Esophagus muscularis mucosa (tissue), 4 donors: ENCODE measurements at places on chromosomes 1 and 21.

- no peak for DNase-seq
Measured at GRCh38 chr1:19338323-19338762, 26.2 kb downstream of the SLC66A1 start.

- no peak for DNase-seq
Measured at GRCh38 chr21:41098076-41098475, 69.9 kb upstream of the BACE2 start.

DNA sequence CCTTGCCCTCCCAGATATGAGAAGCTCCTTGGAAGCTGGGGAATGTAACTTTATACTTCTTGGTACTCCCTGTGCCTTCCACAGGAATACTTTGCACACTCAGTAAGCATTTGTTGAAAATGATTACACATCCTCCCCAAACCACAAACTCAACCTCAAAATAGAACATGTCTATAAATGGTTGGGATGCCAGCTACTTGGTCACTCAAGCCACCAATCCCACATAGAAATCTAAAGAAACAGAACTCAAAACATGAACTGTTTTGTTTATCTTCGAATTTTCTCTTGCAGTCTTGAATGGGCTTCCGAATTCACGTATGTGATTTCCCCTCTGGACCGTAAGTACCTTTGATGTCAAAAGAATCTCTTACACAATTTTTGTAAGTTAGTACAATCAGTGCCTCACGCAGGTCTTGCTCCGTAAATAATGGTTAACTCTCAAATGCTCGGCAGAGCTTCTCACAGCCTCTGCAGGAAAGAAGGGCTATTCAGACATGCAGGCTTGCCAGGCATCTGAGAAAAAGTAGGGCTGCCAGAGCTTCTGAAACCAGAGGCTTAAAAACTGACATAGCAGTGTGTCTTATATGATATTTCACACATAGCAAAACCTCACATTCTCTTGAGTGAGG lies 26.9 kb downstream of the SORT1 start:
- DNase-seq: no peak

DNA sequence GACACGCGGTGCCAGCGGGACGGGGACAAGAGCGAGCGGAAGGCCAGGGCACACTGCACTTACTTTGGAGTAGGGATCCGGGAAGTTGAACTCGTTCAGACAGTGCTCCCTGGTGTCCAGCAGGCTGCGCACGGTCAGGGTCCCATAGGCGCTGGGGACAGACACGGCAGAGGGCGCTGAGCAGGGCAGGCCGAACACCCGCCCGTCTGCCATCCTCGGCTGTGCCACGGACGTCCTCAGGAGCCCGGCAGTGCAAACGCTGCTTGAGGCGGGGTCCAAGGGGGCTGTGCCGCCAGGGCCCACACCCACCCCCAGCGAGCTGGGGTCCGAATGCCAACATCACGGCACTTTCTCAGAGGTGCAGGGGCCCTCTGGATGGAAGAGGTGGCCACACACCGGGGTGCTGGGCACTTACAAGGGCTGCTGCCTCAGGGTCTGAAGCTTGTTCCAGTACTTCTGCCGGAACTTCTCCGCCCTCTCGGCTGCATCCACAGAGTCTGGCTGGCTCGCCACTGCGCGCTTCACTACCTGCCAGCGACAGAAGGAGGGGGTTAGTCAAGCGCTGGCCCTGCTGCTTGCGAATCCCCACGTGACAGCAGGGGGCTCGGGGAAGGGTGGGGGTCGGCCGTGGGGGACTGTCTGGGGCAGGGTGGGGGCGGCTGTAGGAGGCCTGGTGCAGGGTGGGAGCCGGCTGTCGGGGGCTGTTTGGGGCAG lies 12.3 kb downstream of the PANK4 start:
- DNase-seq: no peak

DNA sequence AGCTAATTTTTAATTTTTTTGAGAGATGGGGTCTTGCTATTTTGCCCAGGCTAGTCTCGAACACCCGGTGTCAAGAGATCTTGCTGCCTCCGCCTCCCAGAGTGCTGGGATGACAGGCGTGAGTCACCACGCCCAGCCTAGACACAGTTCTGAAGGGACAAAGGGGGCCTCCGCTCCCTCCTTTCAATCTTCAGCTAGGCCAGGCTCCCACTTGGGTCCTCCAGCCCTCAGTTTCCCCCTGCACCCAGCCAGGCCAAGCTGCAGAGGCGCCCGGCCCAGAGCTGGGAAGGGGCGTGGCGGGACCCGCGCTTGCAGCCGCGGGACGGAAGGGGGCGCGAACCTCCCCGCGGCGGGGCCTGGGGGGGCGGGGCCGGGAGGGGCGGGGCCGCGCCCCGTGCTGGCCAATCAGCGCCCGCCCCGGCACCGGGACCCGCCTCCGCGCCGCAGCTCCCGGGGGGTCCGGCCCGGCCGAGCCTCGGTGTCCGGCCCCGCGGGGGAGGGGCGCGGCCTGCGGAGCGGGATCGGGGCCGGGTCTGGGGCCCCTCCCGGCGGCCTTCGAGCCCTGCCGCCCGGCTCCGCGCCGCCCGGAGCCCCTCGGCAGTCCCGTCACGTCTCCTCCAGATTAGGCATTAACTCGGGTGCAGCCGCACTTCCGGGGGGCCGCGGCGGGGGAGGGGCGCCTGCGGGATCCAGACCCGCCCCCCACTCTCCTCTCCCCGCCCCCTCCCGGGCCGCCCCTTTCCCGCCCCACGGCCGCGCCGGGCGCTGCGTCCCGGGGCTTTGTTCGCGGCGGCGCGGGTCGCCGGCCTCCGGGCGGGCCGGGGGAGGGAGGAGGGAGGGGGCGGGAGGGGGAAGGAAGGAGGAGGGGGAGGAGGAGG lies 559 bp upstream of the AGRN start:
- DNase-seq: no peak
